Stimulated activated naive CD8-positive, alpha-beta T cell treated with anti-CD3 and anti-CD28 coated beads, Interleukin-15, amount 100 ng/mL, for 72 hours (primary cell): ENCODE measurements at places on chromosomes 5 and 9.

- DNase-seq: no peak
Measured at GRCh38 chr9:35755071-35755470, 995 bp upstream of the MSMP start.

DNA sequence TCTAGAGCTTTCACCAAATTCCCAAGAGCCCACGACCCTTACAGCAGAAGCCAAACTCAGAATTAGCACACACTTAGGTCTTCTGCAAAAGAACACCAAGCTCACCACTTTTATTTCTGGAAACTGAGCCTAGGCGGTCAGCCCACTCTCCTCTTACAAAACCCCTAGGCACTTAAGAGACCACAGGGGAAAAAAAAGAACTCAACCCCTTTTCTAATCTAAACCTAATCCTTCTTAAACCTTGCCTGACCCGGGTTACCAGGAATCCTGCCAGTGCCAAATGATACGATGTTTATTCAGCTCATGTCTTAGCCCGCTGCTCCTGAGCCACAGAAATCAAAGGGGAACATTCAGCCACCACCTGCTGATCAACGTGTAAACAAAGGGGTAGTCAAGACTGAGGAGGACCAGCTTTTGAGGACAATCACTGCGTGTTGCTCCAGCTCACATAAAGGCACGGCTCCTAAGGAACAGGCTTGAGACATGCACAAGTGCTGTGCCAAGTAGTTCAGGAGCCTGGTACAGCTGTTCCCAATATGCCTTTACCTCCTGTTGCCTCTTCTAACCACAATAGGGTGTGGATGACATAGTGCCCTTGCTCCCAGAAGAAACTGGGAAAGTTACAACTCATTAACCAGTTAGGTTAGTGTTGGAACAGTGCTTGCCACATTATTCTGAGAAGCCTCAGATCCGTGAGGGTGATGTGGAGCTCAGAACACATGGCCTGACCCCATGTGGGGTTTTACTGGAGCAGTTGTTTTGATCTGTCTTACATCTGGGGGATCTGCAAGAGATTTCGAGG lies 49.3 kb downstream of the ZFAND5 start:
- no peak for DNase-seq

DNA sequence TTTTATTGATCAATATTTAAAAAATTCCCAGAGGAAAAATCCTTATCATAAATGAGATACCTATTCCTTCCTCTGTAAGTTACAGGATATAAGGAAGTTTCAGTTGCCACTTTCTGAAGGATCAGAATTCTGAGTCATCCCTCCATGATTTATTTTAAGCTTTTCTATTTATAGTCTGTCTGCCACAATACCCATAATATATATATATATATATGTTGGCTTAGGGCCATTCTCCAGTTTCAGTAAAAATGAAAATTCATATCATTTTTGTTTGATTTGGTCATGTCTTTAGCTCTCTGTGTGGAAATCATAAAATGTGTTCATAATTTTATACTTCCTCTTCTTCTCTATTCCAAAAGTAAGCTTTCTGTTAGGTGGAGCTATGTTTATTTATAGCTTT lies 215.8 kb upstream of the CYLC2 start:
- DNase-seq: no peak

DNA sequence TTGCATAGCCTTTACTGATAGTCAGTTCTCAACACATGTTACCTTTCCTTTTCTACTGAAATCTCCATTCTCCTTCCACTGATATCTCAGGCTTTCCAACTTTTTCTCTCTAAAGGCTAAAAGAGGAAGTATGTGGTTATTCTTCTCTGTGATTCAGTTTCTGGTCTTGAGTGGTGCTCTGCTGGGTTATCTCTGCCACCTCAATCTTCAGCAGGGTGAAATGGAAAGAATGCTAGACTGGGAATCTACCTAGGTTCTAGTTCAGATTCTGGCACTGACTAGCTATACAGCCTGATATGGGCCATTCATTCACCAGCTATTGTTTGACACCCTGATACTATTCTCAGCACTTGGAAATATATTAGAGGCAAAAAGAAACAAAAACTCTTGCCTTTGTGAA lies 124.9 kb upstream of the GRIA1 start:
- no peak for DNase-seq

DNA sequence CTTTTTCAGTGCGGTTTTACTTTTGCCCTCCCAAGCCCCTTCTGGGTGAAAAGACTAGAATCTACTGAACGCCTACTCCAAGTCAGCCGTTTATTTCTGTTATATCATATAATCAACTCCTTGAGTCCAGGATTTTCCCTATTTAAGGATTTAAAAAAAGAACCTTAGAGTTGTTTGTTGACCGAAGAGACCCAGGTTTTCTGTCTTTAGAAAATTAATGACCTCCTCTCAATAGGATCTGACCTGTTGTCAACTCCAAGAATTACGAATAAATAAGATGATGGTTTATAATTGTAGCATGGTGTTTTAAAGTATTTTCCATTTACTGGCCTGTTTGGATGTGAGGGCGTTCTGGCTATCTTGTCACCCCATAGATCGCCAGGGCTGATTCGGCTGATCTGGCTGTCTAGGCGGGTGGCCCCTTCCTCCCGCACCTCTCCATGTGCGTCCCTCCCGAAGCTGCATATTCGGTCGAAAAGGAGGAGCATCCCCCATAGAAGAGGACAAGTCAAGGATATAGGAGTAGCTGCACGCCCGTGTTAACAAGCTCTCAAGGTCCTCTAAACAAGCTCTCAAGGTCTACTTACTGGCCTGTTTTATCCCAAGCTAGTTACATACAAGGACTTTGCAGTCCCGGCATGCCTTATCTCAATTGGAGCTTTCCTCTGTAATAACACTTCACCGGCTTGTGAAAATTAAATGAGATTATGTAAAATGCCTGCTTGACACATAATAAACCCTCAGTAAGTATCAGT lies 1.1 kb upstream of the UBAP2 start:
- no peak for DNase-seq

- DNase-seq: no peak
Measured at GRCh38 chr9:22374051-22374450, 72.6 kb upstream of the DMRTA1 start.

GRCh38 chr5:116355819-116356601 lies 218.6 kb downstream of the SEMA6A start:
- no peak for DNase-seq

GRCh38 chr5:123783421-123783820 lies 271.4 kb downstream of the CSNK1G3 start:
- DNase-seq: no peak

- no peak for DNase-seq
Measured at GRCh38 chr5:17398431-17398830, 99.6 kb upstream of the TAF11L2 start.

GRCh38 chr5:169404223-169404622 lies 103.3 kb upstream of the SLIT3 start:
- no peak for DNase-seq

- DNase-seq: no peak
Measured at GRCh38 chr5:88488561-88488960, 219.9 kb upstream of the TMEM161B start.

DNA sequence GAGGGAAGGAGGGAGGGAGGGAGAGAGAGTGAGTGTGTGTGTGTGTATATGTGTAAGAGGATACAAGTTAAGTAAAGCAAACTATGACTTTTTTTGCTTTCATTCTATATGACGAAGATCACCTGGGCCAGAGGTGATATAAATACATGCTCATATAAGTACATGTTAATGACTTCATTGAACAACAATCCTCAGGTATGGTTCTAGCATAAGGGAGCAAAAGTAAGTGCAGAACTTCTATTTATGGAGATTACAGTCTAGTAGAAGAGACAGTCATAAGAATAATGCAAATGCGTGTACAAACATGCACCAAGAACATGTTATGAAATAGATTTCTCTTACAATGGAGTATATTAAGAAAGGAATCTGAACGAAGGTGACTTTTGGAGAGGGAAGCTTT lies 1804.0 kb downstream of the MAT2B start:
- DNase-seq: no peak

GRCh38 chr9:79201636-79202035 lies 370.1 kb upstream of the TLE4 start:
- DNase-seq: no peak

DNA sequence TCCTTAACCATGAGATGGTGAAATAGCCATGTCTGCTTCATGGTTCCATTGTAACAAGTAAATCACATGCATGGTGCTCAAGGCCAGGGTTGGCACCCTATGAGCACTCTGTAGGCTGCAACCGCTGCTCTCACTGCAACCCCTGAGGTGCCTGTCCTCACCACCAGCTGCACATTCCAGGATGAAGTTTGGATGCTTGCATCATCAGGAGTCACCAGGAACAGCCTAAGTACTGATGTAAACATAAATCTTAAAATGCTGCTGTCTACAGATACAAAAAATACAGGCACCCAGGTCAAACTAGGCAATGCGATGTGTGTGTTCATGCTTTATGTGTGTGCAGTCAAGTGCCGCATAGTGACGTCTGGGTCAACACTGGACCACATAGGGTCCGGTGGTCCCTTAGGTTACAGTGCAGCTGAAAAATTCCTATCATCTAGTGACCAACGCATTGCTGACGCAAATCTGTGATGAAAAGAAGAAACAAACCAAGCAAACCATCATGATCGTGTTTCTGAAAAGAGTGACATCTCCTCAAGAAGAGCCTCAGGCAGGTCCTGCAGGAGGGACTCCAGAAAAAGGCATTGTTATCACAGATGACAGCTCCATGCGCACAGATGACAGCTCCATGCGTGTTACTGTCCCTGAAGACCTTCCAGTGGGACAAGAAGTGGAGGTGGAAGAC lies 234.8 kb downstream of the AUH start:
- no peak for DNase-seq

GRCh38 chr5:9713356-9713755 lies 83.2 kb upstream of the TAS2R1 start:
- no peak for DNase-seq

- no peak for DNase-seq
Measured at GRCh38 chr5:78706825-78707224, 58.3 kb upstream of the LHFPL2 start.

DNA sequence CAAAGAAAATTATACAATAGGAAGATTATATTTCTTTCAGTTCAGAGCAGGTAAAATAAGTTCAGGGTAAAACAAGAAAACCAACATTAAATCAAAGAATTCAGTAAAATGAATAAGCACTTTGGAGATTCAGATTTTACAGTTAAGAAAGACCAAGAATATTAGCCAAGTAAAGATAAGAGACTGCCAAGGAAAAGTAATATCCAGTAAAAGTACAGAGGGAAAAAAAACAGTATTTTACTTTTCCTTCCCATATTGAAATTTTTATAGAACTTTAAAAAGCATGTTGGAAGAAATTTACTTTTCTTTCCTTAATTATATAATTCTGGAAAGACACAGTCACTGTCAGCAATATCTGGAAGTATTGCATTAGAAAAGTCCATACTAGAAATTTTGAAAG lies 393.4 kb downstream of the NFIB start:
- DNase-seq: no peak

GRCh38 chr9:111362526-111362925 lies 32.5 kb upstream of the OR2K2 start:
- DNase-seq: no peak

- DNase-seq: no peak
Measured at GRCh38 chr9:79657891-79658290, 86.1 kb downstream of the TLE4 start.

- no peak for DNase-seq
Measured at GRCh38 chr9:113875459-113876150, 504 bp upstream of the ZNF618 start.

DNA sequence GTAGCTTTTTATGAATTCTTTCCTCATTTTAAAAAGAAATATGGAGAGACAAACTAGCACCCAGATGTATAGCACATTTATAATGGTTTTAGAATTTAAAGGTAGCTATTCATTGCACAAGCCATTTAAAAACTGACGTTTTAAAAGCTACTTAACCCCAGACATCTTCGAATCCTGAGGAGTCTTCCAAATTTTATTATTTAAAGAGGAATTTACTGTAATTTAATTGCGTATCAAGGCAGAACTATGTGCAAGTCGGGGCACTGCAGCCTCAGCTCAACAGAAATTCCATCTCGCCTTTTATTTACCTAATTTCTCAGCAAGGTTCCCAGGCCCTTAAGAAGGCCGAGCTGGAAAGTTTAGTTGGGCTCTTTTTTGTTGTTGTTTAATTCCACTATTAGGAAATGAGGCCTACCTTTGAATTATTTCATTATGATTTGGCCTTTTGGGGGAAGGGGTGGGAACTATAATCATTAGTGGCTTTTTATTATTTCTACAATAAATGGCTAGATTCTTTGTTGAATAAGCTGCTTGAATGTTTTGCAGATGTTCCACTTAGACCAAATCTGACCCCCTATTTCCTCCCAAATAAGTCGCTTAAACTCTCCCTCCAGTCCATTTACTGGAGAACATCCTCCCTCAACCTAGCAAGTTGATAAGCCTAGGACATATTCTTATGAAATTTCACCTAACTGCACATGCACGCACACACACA lies 20.2 kb downstream of the NR2F1 start:
- no peak for DNase-seq

DNA sequence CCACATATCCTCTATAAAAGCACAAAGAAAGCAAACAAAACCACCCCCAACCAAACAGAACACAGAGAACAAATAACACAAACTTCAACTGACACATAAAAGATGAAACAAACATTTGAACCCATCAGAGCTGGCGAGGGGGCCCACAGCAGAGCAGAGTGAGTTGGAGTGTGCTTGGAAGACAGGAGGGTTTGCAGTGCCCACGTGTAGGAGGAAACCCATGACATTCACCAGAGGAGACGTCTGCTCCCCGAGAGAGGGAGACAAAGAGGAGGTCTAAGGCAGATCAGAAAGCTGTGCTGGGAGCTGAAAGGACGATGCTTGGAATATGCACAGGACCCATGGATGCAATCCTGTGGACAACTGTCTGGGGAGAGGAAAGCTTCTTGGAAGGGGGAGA lies 27.0 kb downstream of the MRPL36 start:
- DNase-seq: no peak

GRCh38 chr9:134346151-134346550 lies 19.9 kb downstream of the RXRA start:
- DNase-seq: no peak
